ENCODE measurements at places on chromosomes 2 and 18. TPM values are rescaled to one million over a fixed set of nuclear protein-coding genes. Genes with fewer than 3 reads are reported as not detected.

DNA sequence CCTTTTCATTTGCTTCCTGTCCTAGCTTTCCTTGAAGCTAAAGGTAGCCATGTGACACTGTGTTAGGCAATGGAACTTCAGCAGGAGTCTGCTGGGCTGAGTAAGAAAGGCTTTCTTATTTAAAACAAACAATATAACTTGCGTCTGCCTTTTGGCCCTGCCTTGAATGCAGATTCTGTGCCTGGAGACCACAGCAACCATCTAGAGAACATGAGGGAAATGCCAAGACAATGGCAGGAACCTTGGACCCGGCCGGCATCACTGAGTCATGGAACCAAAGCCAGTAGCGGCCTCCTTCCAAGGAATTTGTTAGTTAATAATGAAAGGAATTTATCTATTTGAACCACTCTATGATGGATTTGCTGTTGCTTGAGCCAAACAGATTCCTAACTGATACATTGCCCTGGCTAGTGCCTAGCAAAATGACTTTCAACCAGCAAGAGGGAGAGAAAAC lies 207.5 kb upstream of the EPHA4 start:
- no peaks in the 10 kb centered on the region for H3K27me3 ChIP-seq
- DNase-seq: peak; percentile 81
- peak overlapping the region; percentile 14 for H3K27ac ChIP-seq

- H3K27ac ChIP-seq: no peak within 1 kb of the TSS
- peaks cover 65% of the 10 kb centered on the region for H3K27me3 ChIP-seq
- no peaks in the 10 kb centered on the region for H3K36me3 ChIP-seq
- peak within 1 kb of the TSS; percentile 65 for H3K4me3 ChIP-seq
- no peaks in the 10 kb centered on the region for H3K4me1 ChIP-seq
Observed at GRCh38 chr2:73293534-73294171, at the start of gene EGR4. TSS of gene EGR4 (minus strand) at chr2:73293548. CDS start at chr2:73293317, 231 bp downstream.

DNA sequence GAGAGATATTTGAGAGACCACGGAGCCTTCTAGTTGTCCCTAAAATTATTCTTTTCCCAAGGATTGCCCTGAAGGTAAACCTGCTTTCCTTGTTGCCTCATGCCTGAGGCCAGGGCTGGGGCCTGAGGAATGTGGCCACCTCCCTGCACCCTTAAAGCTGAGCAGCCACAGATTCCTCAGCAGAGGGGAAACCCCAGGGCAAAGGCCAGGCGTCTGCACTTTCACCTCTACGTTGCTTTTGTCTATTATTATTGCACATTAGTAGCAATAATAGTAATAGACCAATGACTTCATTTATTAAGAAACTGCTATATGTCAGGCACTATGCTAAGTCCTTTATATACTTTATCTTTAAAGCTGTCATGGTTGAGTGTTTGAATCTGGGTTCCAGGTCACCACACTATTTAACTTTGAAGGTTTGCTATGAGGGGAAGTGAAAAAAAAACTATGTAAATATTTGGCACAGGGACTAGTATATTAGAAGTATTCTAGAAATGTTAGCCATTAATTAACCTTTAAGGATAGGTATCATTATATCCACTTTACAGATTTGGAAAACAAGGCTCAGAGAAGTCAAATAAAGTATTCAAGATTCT lies 104.2 kb downstream of the LRRC30 start:
- H3K4me3 ChIP-seq: no peak overlapping the region
- no peak overlapping the region for H3K27ac ChIP-seq
- no peaks in the 10 kb centered on the region for H3K27me3 ChIP-seq
- no peaks in the 10 kb centered on the region for H3K4me1 ChIP-seq
- no peaks in the 10 kb centered on the region for H3K36me3 ChIP-seq
- DNase-seq: no peak

DNA sequence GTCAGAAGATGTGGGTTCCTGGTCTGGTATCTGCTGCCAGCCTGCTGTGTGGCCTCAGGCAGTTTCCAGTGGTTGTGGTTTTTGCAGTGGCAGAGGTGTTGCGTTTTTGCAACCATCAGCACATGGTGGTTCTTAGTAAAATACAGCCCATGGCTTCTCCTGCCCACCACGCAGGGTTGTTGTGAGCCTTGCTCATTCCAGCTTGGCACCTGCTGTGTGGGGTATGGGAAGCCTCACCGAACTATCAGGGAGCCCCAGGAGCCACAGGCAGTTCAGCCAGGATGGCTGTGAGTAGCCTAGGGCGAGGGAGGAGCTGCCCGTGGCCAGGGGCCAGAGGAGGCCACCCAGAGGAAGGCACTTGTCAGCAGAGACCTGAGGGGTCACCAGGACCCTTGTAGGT lies 9.8 kb downstream of the ARID5A start:
- peaks cover 24% of the 10 kb centered on the region for H3K36me3 ChIP-seq
- H3K27me3 ChIP-seq: no peaks in the 10 kb centered on the region
- H3K4me3 ChIP-seq: no peak overlapping the region
- DNase-seq: no peak

The FSHR gene
- polyA plus RNA-seq: not detected

All from IMR-90 (cell line).